ENCODE measurements at places on chromosomes 1 and 21. TPM values are rescaled to one million over a fixed set of nuclear protein-coding genes. Genes with fewer than 3 reads are reported as not detected.

DNA sequence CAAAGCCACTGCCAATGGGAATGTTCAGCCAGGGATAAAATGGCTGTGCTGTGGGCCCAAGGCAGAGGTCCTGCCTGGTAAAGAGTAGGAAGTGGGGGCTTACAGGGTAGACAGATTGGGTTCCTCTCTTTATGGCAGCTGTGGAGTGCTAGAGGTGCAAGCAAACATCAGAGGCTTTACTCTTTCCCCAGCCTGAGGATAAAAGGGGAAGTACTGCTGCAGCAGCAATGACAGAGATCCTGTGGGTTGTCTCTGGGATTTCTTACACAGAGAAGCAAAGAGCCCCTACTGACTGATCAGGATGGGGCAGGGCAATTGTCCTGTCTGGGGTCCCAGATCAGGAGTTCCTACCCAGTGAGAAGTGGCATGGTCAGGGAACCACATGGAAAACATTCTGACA, 54.2 kb downstream of the DRAM2 start:
- no peaks in the 10 kb centered on the region for H3K36me3 ChIP-seq
- H3K27ac ChIP-seq = no peak overlapping the region
- DNase-seq = no peak
- H3K4me3 ChIP-seq = no peak overlapping the region

Gene OVAAL
- total RNA-seq = not detected

Gene BSND
- total RNA-seq = not detected

Gene HES3
- total RNA-seq = not detected

Gene FCER1G
- 0.63 TPM for total RNA-seq

DNA sequence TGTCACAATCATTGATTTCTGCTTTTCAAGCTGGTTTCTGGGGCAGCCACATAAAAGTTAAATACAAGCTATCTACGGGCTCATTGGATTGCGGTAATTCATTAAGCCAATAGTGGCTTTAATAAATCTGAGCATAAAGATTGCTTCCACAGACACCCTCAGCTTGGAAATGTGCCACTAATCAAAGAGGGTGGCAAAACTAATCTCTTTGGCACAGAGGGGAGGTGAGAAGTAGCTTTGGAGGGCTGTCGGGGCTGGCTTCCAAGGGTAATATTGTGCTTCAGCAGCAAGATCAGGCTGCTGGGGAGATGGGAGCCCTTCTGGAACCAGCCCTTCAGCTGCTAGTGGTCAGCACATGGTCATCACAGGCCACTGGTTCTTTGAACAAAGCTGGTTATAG, 21.2 kb upstream of the KAZN start:
- H3K27ac ChIP-seq = no peak overlapping the region
- H3K4me3 ChIP-seq = no peak overlapping the region
- DNase-seq = no peak
- H3K27me3 ChIP-seq = no peaks in the 10 kb centered on the region

- H3K27me3 ChIP-seq = no peaks in the 10 kb centered on the region
- no peak for DNase-seq
- H3K4me3 ChIP-seq = no peak overlapping the region
- no peaks in the 10 kb centered on the region for H3K36me3 ChIP-seq
These were observed 330.8 kb downstream of the NPHP4 start for GRCh38 chr1:5661196-5662085.

GRCh38 chr1:202586018-202586821, 124.0 kb downstream of the SYT2 start:
- H3K27me3 ChIP-seq = no peaks in the 10 kb centered on the region
- H3K36me3 ChIP-seq = no peaks in the 10 kb centered on the region
- H3K27ac ChIP-seq = no peak overlapping the region
- DNase-seq = no peak
- peaks cover 6% of the 10 kb centered on the region for H3K4me1 ChIP-seq

Gene HTR6
- total RNA-seq = not detected

Gene FUBP1
- total RNA-seq = 284 TPM

Gene MMEL1
- 0.54 TPM for total RNA-seq

All from activated CD4-positive, alpha-beta T cell treated with anti-CD3 and anti-CD28 coated beads, Interleukin-2, amount 10 ng/mL, durations not matched to agents 24 days and 14 days (primary cell).